Osteoblast (primary cell): ENCODE measurements at places on chromosomes 7 and 10. TPM values are rescaled to one million over a fixed set of nuclear protein-coding genes. Genes with fewer than 3 reads are reported as not detected.

Gene BCCIP
- total RNA-seq, result 25.9 and 26.8 TPM in 2 replicates

DNA sequence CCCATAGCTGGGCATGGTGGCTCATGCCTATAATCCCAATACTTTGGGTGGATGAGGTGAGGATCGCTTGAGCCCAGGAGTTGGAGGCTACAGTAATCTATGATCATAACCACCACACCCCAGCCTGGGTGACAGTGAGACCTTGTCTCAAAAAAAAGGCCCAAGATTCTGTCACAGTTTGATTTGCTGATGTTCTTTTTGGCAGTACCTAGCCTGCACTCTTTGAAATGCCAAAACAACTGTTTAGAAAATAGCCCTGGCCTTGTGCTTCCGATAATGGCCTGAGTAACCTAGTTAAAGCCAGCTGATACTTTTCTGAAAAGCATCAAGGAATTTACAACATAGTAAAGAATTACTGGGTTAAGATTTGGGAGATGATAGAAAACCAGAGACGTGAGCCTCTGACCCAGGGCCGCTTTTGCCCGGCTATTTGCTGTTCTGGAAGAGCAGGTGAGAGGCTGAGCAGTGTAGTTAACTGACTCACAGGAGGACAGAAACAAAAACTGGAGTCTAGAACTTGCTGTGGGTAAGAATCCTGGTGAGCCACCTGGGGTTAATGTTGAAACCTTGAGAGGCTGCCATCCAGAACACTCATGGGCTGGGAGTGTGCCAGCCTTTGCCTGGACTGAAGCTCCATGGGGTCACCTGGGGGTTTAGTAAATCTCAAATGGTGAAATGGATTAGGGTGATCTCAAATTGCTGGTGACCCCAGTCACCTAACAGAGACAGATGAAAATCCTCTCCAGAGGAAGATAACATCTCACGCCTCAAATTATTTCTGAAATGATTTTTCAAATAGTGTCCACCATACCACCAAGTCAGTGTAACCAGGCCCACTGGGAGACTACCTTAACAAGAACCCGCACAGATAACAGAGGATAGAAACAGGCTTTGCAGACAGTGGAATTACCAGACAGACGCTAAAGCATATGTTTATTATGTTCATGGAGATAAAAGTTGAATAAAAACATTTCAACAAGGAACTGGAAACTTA lies 51.8 kb downstream of the GALNT11 start:
- DNase-seq, result no peak

DNA sequence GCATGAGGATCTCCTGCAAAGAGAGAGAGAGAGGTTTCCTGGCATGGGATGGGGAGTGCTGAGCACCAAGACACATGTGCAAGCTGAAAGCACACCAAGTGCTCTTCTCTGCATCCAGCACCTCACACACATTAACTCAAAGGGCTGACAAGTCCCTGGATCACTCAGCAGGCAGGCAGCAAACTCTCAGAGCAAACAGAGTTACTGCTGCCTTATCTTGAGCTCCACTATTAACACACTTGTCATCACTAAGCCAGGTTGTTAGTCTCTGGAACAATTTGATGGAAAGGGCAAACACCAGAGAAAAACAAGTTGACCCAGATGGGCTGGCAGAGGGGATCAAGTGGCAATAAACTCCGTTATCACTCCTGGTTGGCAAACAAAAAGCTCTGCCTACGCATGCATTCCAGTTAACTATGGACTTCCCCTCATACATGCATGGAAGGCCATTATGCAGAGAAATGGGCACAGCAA lies 349.9 kb downstream of the KCNMA1 start:
- no peak for DNase-seq

DNA sequence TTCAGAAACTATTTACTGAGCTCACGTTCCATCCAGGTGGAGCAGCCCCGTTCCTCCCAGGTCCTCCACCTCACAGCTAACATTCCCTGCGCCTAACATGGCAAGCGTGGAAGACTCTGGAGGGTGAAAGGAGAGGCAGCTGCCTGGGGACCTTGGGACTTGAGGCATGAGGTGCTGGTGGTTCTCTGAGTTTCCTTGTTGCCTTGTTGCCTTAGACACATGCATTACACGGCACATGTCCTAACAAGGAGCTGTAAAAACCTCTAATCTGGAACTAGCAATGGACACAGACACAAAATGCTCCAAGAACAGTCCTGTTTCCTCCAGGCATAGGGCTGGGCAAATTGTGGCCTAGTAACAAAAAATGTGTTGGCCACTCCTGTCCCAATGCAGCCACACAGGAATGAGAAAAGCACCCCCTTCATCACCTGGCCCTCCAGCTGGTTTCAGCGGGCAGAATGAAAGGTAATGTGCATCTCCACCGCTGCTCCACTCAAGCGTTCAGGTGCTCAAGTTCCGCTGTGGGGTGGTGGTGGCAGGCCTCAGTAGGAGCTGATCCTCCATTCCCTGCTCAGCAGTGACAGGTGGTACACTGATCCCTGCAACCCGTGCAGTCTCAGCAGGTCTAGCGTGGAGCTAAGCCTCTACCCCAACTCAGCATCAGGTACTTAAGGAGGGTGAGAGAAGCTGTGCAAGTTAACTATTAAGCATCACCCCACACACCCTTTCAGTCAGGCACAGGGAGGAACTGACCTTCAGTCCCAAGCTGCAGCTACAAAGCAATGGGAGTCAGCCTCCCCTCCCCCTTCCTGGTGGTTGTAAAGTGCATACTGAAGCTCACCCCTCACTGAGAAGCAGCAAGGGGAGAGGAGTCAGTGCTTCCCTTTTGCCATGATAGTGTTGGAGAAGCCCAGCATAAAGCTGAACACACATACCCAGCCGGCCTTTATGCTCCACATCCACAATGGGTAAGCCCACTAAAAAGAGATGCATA lies 382.8 kb downstream of the SDK1 start:
- DNase-seq, result peak; percentile 42

GRCh38 chr10:32273336-32273735 lies 73.6 kb downstream of the EPC1 start:
- DNase-seq, result no peak
